ENCODE measurements at places on chromosomes 3 and 15. TPM values are rescaled to one million over a fixed set of nuclear protein-coding genes. Genes with fewer than 3 reads are reported as not detected.
A peak's percentile ranks its signal among the peaks of the same experiment; 100 is the strongest.

DZIP1L gene
- total RNA-seq = 7.4 TPM

PSTPIP1 gene
- total RNA-seq = not detected

SCN5A gene
- 0.59 TPM for total RNA-seq

CCDC39 gene
- not detected for total RNA-seq

IMPG2 gene
- under 0.01 TPM for total RNA-seq

RBP2 gene
- total RNA-seq = not detected

HDDC3 gene
- total RNA-seq = 18.9 TPM

PLS1 gene
- total RNA-seq = 4.9 TPM

CYP8B1 gene
- total RNA-seq = not detected

DNA sequence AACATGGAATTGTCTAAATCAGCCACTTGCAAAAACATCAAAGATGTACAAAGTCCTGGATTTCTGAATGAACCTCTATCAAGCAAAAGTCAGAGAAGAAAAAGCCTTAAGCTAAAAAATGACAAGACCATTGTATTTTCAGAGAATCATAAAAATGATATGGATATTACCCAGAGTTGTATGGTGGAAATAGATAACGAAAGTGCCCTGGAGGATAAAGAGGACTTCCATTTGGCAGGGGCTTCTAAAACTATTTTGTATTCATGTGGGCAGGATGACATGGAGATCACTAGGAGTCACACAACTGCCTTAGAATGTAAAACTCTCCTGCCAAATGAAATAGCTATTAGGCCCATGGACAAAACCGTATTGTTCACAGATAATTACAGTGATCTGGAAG is 29.3 kb downstream of the KNL1 start:
- no peak for DNase-seq

DNA sequence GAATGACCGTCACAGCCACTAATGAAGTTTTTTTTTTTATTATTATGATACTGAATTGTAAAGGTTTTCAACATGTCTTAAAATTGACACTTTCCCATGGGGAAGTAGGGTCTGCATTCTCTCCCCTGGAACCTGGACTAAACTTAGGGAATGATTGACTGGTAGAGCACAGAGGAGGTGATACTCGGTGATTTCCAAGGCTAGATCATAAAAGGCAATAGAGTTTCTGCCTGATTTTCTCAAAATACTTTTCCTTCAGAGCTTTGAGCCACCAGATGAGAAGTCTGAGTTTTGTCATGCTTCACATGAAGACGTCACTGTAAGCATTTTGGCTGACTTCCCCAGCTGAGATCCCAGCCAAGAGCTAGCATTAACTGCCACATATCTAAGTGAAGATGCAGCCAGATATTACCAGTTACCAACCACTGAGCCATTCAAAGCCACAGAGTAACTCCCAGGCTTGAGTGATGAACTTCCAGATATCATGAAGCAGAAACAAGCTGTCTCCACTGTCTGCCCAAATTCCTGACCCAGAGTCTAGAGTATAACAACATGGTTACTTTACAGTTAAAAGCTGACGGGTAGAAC is 105.8 kb downstream of the LSAMP start:
- no peak for DNase-seq

DNA sequence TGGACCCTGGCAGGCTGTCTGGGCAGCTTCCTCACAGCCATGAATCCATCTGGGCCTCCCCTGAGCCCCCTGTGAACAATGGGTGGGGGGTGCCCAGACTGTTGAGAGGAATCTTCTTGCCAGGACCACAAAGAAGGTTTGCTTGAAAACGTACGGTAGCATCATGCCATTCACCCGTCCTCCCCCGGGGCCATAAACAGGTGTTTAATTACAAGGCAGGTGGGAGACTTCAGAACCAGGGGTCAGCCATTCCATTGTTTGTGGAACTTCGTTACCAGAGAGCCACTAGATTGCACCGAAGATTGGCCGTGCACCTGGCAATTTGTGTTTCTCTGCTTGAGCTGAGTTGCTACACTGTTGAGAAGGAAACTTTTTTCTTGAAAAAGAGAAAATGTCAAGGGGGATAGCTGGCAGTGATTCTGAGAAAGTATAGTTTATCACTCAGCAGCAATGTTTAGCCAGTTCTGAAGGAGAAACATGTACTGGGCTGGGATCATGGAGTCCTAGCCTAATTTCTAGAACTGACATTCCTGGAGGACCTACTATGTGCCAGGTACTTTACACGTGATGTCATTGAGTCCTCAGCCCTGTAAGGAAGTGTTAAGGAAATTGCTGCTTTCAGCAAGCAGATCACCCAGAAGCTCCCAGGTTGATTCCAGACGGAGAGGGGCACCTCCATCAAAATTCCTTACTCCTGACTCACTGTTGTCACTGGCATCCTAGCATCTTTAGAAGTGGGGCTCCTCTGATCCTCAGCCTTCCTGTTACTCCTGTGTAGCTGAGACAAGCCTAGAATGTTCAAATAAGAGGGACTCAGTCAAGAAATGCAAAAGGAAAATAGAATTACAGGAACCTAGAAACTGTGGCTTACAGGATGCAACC is 103.8 kb upstream of the UBE2E1 start:
- DNase-seq = peak; percentile 65

DNA sequence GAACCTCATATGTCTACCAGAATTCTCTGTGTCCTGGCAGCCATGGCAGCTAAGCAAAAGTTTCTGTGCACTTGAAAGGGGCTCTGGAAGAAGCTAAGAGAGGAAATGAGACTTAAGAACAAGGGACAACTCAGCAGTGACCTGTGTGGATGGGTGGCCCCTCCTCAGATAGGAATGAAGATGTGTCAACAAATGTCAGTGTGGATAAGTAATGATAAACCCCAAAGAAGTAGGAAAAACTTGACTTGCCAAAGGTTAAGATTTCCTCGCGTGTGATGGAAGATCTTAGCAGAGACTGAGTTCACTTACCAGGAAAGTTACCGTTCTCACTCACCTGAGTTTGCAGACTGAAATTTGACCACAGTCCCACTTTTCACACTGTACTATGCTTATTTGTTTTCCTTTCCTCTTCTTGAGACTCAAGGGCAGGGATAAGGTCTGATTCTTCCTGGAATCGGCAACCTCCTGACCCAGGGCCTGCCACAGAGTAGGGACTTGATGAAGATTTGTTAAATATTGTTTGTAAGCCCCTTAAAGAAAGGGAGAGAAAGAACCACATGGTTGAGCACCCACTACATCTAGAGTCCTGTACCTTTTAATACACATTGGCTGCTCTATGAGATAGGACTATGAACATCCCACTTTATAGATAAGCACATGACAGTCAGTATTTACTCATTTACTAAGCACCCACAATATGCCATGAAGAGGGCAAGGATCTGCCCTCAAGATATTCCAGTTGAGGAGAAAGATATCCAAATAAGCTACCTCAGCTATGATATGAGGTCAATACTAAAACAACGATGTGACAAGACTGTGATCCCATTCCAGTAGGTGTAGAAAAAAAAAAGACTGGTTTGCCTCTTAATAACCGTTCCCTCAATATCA is 7.3 kb upstream of the HRH1 start:
- no peak for DNase-seq

GRCh38 chr3:145696011-145696410 is 465.0 kb downstream of the PLOD2 start:
- DNase-seq = no peak

DNA sequence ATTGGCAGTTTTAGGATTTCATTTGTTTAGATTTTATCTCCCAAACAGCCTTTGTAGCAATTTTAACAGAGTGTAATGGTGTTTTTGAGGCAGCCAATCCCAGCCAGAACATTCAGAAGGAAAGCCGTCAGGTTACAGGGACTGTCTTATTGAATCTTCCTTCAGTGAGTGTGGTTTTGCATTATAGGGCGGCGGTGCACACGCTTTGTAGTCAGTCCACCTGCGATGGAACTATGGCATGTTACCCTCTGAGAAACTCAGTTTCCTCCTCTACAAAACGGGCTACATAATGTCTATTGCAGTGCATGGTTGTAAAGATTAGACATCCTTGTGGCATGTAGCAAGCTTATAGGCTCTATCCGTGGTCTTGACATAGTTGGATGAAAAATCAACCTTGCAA is 1.0 kb downstream of the LRRC28 start:
- no peak for DNase-seq

- no peak for DNase-seq
Measured at GRCh38 chr3:40437889-40438288, 19.2 kb upstream of the RPL14 start.

DNA sequence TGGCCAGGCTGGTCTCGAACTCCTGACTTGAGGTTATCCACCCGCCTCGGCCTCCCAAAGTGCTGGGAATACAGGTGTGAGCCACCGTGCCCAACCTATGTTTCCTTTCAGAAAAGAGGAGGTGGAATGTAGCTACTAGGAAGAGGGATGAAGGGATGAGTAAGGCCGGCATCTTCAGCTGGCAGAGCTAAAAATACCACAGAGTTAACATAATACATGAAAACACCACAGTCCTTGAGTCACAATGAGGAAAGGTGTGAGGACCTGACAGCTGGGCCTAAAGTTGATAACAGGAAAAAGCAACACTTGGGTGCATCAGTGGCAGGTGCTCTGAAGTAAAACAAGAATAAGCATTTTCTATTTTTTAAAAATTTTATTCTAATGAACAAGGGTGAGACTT is 392.2 kb downstream of the DIPK2A start:
- DNase-seq = no peak

DNA sequence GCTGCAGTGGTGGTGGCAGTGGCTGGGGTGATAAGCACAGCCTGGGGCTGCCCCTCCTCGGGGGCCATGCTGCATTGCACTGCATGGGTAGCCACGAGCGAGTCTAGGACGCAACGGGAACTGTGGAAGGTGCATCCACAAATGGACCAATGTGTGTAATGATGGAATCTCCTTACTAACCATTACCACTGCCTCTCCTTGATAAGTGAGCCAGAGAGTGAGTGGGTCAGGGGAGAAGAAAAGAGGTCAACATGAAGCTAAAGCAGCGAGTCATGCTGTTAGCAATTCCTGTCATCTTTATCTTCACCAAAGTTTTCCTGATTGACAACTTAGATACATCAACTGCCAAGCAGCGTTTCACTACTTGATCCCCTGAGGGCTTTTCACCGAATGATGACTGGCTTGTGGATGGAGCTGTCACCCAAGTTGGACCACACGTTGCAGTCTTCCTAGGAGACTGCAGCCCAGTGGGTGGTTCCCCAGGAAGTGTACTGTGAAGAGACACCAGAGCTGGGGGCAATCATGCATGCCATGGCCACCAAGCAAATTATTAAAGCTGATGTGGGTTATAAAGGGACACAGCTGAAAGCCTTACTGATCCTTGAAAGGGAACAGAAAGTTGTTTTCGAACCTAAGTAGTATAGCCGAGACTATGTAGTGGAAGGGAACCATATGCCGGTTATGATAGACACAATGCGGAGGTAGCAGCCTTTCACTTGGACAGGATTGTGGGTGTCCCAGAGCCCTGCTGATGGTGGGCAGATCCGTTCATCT is 20.6 kb downstream of the SAMD7 start:
- no peak for DNase-seq

DNA sequence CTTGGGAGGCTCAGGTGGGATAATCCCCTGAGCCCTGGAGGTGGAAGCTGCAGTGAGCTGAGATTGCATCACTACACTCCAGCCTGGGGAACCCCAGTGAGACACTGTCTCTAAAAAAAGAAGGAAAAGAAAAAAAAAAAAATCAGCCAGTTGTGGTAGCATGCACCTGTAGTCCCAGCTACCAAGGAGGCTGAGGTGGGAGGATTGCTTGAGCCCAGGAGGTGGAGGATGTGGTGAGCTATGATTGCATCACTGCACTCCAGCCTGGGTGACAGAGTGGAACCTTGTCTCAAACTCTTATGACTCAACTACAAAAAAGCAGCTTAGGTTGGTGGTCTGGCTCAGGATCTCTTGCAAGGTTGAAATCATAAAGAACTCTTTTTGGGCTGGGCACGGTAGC is 19.3 kb upstream of the GPX1 start:
- DNase-seq = peak; percentile 63

GRCh38 chr3:129934234-129935123 is 40.0 kb upstream of the TRH start:
- peak; percentile 31 for DNase-seq

DNA sequence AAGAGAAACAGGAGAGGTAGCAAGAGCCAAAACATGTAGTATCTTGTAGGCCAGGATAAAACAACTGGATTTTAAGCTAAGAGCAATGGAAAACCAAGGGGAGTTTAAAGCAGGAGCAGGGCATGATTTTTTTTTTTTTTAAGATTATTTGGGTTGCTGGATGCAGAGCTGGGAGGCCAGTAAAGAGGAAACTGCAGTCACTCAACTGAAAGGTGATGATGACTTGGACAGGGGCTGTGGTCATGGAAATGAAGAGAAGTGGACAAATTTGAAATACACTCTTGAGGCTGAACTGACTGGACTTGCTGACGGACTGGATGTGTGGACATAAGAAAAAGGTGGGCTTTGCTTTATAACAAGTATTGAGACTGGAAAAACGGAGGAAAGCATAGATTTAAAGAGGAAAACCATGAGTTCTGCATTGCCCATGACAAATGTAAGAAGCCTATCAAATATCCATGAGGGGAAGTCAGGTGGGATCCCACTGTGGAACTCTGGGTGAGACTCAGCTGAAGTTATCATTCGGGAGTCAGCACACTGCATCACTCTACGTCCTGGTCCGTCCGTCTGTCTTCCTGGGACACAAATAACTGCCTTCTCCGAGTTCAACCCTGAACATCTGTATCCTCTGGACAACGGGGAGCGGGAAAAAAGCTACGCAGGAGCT is 688 bp downstream of the XPC start:
- no peak for DNase-seq

DNA sequence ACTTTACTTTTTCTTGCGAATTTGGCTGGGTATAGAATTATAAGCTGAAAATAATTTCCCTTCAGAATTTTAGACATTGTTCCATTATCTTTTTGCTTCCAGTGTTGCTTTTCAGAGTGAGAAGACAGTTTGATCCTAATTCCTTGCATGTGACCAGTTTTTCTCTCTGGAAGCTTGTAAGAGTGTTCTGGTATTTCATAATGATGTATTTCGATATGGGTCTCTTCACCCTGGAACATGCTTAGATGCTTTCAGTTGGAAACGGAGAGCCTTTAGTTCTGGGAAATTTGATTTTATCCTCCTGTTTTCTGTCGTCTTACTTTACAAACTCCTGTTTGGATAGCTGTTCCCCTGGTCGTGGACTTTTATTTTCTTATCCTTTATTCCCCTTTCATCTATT is 13.9 kb downstream of the ALPK3 start:
- DNase-seq = no peak
